Cerebellar cortex (tissue), 1 donor: ENCODE measurements at places on chromosomes 11 and 22.

DNA sequence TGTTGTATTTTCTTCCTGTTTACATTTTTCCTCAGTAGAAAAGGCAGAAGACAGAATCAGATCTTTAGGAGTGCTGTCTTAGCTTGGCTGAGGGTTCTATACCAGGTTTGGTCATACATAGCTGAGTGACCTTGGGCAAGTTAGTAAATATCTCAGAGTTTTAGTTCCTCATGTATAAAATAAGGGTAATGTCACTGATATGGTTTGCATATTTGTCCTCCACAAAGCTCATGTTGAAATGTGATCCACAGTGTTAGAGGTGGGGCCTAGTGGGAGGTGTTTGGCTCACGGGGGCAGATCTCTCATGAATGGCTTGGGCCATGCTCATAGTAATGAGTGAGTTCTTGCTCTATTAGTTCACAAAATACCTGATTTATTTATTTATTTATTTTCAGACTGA lies 7.5 kb upstream of the HTR3A start:
- no peak for DNase-seq

DNA sequence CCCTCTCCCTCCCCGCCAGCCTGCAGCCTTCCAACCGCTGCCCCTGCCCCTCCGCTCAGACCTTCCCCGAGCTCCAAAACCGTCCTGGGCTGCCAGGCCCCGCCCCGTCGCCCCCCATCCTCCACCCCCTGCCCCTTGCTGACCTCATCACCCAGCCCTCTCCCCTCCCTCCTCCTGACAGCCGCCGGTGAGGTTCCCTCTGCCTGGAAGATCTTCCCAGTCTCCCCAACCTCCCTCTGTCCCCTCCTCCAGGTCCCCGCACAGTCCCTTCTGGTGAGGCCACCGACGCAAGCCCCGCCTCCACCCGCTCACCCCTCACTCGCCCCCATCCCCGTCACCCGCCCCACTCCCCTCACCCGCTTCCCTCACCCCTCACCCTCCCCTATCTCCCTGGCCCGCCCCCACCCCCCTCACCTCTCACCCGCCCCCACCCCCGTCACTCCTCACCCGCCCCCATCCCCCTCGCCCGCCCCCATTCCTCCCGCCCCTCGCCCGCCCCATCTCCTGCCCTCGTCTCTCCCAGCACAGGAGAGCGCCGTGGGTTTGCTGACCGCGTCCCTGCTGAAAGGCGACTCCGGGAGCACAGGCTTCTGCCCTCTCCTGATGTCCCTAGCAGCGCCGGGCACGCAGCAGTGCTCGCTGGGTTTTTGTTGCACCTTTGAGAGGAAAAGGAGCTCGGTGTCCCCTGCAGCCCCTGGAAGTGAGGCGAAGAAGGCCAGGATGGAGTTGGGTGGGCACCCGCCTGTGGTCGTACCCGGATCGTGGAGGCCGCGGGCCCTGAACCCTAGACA lies 16.4 kb upstream of the UPK3A start:
- DNase-seq, result peak; percentile 69

- DNase-seq, result no peak
Observed at GRCh38 chr11:68932933-68933577, 29.4 kb downstream of the IGHMBP2 start.

DNA sequence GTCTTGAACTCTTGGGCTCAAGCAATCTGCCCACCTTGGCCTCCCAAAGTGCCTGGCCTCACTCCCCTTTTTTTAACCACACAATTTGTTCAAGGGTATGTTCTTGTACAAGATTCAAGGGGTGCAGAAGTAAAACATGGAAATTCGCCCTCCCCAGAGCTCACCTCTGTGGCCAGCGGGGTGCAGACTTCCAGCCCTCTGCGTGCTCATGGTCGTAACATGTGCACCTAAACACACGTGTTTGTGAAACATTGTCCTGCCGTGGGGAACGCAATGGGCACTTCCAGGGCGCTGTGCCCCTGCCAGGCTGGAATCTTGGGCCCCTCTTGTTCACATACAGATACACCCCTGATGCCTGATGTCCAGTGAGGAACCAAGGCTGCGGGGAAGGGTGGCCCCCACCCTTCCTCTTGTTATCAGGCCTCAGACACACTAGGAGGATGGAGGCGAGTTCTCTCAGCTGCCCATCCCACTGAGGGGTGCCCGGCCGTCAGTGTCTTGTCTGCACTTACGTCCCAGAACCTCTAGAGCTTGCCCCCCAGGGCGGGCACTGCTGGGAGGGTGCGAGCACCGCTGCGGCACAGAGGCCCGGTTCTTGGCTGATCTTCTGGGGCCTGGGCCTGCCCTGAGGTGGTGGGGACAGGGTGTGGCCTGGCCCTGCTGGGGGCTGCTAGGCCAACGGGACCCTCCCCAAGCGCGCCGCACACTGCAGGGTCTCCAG lies 4.1 kb upstream of the EPS8L2 start:
- no peak for DNase-seq

DNA sequence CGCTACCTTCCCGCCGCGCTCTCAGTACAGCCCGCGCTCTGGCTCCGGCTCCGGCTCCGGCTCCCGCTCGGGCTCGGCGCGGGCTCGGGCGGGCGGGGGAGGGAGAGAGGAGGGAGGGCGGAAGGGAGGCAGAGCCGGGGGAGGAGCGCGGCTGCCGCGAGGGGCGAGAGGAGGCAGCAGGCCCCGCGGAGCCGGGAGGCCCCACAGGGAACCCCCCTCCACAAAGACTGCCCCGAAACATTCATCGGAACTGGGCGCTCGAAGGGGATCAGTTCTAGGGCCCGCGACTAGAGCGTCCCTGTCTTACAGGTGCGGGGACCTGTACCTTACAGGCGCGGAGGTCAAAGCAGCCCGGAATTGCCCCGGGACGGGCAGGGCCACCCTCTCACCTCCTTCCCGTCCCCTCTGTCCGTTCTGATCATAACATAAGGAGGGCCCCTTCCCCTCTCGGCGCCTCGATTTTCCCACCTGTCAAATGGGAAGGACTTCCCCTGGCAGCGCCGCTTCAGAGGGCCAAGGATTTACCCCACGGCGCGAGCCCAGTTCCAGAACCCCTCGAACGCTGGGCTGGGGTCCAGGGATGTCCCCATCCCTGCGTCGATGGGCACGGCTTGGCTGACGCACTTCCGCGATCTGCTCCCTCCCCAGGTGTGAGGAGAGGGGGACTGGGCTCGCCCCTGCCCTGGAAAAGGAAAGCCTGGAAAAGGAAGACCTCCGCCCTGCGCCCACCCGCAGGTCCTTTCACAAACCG lies at the start of gene SHISA8:
TSS of gene SHISA8 (minus strand) at position 40 of the 751 bp plus-strand sequence. CDS start 407 bp downstream, outside the sequence.
- peak; percentile 69 for DNase-seq

DNA sequence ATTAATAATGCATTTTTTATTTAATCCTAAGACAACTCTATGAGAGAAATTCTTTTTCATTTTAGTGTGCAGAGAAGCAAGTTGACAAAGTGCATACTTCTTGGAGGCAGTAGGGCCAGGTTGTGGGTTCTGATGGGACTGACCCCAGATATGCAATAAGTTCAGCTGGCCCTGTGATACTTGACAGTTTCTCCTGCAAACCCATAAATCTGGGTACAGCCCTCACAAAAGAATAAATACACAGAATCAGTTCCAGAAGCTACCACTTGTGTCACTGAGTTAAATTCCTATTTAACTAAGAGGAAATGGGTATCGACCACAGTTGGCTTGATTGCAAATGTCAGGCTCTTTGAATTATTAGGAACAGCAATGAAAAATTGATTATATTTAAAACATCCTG lies 598.5 kb upstream of the API5 start:
- no peak for DNase-seq

- no peak for DNase-seq
Observed at GRCh38 chr11:61068581-61068980, 33.7 kb upstream of the CD5 start.

GRCh38 chr11:57630171-57630570 lies 19.5 kb downstream of the YPEL4 start:
- DNase-seq, result no peak

- DNase-seq, result no peak
Observed at GRCh38 chr11:70437111-70437784, 38.9 kb downstream of the CTTN start.

GRCh38 chr11:29190313-29190712 lies 826.5 kb downstream of the KCNA4 start:
- DNase-seq, result no peak
